ENCODE measurements at places on chromosomes 2 and 18. TPM values are rescaled to one million over a fixed set of nuclear protein-coding genes. Genes with fewer than 3 reads are reported as not detected.

Gene PRSS56
- 0.05 TPM for polyA plus RNA-seq

Gene GAL3ST2
- polyA plus RNA-seq, result 0.09 TPM

Gene PER2
- 3.8 TPM for polyA plus RNA-seq

Gene RANBP2
- polyA plus RNA-seq, result 15.8 TPM

Gene ITGB6
- 0.32 TPM for polyA plus RNA-seq

Gene ERCC3
- 17.3 TPM for polyA plus RNA-seq

Gene GRHL1
- 0.81 TPM for polyA plus RNA-seq

Gene PTH2R
- not detected for polyA plus RNA-seq

Gene TBR1
- 0.02 TPM for polyA plus RNA-seq

Gene WNT6
- polyA plus RNA-seq, result 1.7 TPM

Gene IDH1
- 18.2 TPM for polyA plus RNA-seq

Gene CHAC2
- polyA plus RNA-seq, result 3.8 TPM

Gene NYAP2
- polyA plus RNA-seq, result not detected

Gene SCN9A
- 0.43 TPM for polyA plus RNA-seq

Gene LYG2
- not detected for polyA plus RNA-seq

Gene AQP12B
- polyA plus RNA-seq, result not detected

Gene SNORC
- polyA plus RNA-seq, result 0.59 TPM

Gene C2orf78
- not detected for polyA plus RNA-seq

Gene IL1RN
- polyA plus RNA-seq, result 0.54 TPM

Gene IL36B
- not detected for polyA plus RNA-seq

Gene CDK15
- polyA plus RNA-seq, result 0.25 TPM

Gene SERPINB4
- not detected for polyA plus RNA-seq

Gene ZC3H15
- 40.6 TPM for polyA plus RNA-seq

Gene ABCG8
- polyA plus RNA-seq, result not detected

Gene TCF4
- 17.3 TPM for polyA plus RNA-seq

Gene RPE
- 11.0 TPM for polyA plus RNA-seq

Gene PTPN18
- 16.4 TPM for polyA plus RNA-seq

Gene ROCK2
- polyA plus RNA-seq, result 10.0 TPM

Gene GPR39
- not detected for polyA plus RNA-seq

Gene IL36RN
- not detected for polyA plus RNA-seq

Gene CFAP210
- 0.14 TPM for polyA plus RNA-seq

Gene PROKR1
- 0.02 TPM for polyA plus RNA-seq

Gene TEX44
- not detected for polyA plus RNA-seq

Gene SERPINB3
- polyA plus RNA-seq, result not detected

Gene MYCN
- 0.29 TPM for polyA plus RNA-seq

Gene UGT1A7
- polyA plus RNA-seq, result not detected

Gene MYOM1
- 177 TPM for polyA plus RNA-seq

Gene RAMP1
- polyA plus RNA-seq, result 164 TPM

Gene SULT1C4
- polyA plus RNA-seq, result 5.2 TPM

Gene FIGN
- 2.7 TPM for polyA plus RNA-seq

Gene BCL11A
- polyA plus RNA-seq, result 3.7 TPM

Gene AMER3
- 0.02 TPM for polyA plus RNA-seq

Gene IHH
- polyA plus RNA-seq, result 0.05 TPM

Gene SERPINB12
- not detected for polyA plus RNA-seq

Gene DNAJC5G
- 2.2 TPM for polyA plus RNA-seq

Gene HMSD
- 0.20 TPM for polyA plus RNA-seq

Gene DNER
- polyA plus RNA-seq, result 13.6 TPM

Gene PTPRM
- 81.5 TPM for polyA plus RNA-seq

Gene DSEL
- polyA plus RNA-seq, result 1.5 TPM

Gene HOXD10
- polyA plus RNA-seq, result not detected

Gene FKBP1B
- 4.3 TPM for polyA plus RNA-seq

Gene UGT1A5
- polyA plus RNA-seq, result not detected

All from right cardiac atrium (tissue), 5 donors.